ENCODE measurements at places on chromosomes 11 and 22.

DNA sequence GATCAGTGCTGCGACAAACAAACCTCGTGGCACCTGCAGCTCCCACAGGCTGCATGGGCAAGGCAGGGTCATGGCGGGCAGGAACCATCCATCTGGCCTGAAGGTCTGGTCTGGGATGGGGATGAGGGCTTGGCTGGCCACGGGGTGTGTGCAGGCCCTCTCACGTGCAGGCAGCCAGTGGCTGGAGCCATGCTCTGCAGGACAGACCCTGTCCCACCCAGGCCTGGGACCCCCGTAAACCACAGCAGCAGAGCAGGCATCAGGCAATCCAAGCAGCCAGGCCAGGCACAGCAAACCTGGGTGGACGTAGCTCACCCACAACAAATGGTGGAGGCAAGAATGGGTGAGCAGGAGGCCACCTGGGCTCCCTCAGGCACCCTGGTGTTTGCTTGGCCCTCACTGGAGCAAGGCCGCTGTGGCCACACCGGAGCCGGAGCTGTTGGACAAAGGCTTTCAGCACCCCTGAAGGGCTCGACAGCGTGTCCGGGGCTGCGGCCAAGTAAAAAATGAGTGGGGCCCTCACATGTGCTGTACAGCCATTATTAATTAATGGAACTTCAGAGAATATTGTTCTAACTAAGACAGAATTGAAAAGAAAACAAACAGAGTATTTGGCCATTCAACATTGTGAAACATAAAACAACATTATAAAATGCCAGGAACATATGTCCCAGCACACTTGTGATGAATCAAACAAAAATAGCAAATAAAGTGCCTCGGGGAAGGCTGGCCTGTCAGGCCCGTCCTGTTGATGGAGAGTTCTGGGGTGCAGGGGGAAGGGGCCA lies 24.0 kb upstream of the GNB1L start:
- DNase-seq: no peak

- no peak for DNase-seq
Measured at GRCh38 chr11:502288-503178, 4.5 kb downstream of the RNH1 start.

DNA sequence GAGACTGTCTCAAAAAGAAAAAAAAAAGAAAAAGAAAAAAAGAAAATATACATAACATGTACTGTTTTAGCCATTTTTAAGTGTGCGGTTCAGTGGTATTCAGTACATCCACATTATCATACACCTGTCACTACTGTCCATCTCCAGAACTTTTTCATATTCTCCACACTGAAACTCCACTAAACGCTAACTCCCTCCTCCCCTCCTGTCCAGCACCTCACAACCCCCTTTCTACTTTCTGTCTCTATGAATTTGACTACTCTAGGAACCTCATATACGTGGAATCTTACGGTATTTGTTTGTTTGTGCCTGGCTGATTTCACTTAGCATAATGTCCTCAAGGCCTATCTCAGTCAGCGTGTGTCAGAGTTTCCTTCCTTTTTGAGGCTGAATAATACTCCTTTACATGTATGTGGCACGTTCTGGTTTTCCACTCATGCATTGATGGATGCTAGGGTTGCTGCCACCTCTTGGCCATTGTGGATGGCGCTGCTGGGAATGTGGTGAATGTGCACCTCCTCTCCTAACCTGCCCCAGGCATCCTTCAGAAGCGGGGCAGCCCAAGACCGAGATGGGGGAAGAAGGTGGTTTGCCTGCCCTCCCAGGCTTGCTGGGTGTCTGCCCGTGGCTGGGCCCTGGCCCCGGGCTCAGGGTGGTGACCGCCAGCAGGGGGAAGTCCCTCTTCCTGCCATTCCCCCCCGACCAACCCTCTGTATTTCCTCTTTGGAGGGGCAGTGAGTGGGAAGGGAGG lies 60.5 kb downstream of the BCR start:
- DNase-seq: no peak

DNA sequence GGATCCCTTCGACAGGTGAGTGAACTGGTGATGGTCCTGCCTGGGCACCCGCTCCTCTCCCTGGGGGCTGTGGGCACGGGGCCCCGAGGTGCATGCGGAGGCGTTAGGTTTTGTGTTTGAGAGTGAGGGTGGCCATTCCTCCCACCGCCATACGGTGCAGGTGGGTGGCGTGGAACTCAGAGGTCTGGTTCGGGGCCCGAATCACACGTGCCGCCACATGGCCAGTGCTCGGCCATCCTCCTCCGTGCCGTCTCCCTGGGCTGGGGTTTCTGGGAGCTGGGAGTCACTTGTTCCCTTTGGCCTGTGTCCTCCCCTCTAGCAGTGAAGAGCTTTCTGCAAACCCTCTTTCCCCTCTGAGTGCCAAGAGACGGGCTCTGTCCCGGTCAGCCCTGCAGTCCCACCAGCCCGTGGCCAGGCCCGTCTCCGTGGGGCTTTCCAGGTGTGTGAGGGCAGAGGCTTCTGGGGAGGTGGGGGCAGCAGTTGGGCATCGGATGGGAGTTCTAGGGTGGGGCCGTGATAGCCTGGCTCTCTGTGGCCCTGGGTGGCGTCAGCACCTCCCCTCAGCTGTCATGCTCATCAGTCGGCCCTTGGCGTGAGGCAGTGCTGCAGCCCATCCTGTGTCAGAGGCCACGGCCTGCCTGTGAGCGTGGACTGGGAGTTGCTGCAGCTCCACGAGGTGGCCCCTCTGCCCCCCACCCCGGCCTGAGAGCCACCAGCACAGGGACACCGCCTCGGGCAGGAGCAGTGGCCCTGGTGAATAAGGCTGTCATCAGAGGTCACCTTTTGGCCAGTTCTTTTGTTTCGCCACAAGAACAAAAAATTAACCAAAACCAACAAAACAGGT lies 10.2 kb downstream of the IRF7 start:
- no peak for DNase-seq

DNA sequence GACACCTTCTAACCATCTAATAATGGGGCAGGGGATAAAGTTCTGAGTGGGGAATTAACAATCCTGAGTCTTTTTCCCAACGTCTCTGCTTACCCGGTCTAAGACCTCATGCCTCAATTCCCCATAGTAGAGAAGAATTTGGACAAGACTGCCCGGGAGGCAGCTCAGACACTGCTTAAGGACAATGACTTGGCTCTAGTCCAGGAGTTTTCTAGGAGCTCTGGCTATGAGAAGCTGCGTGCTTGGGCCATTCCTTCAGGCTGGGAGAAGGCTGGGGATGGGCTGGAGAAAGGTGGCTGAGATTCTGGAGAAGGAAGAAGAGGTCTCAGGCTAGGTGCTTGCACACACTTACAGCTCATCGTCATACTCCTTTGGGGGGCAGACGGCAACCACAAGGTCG lies 19.8 kb upstream of the ABCC8 start:
- DNase-seq: no peak

DNA sequence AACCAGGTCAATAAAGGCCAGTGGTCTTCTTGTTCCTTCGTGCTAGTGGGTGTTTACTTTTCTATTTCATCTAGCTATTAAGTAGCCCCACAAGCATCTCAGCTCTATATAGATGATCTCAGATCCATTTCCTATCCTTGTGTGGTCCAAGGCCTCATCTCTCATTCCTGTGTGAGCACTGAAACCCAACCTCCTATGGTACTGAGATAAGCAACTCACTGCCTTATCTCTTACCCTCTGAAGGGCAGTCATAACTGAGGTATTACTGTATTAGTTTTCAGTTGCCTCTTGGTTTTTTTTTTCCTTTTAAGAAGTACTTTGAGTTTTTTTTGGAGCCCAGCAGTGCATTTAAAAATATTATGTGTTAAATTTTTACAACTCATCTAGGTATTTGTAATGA lies 28.3 kb downstream of the ACER3 start:
- no peak for DNase-seq

- no peak for DNase-seq
Measured at GRCh38 chr11:36775130-36775529, 177.1 kb upstream of the RAG2 start.

GRCh38 chr22:50665738-50666137 lies 6.9 kb upstream of the SHANK3 start:
- no peak for DNase-seq

- DNase-seq: no peak
Measured at GRCh38 chr22:36154423-36154945, 6.1 kb downstream of the APOL3 start.
